Uterus (tissue), 4 donors: ENCODE measurements at places on chromosomes 16 and 17. TPM values are rescaled to one million over a fixed set of nuclear protein-coding genes. Genes with fewer than 3 reads are reported as not detected.

DNA sequence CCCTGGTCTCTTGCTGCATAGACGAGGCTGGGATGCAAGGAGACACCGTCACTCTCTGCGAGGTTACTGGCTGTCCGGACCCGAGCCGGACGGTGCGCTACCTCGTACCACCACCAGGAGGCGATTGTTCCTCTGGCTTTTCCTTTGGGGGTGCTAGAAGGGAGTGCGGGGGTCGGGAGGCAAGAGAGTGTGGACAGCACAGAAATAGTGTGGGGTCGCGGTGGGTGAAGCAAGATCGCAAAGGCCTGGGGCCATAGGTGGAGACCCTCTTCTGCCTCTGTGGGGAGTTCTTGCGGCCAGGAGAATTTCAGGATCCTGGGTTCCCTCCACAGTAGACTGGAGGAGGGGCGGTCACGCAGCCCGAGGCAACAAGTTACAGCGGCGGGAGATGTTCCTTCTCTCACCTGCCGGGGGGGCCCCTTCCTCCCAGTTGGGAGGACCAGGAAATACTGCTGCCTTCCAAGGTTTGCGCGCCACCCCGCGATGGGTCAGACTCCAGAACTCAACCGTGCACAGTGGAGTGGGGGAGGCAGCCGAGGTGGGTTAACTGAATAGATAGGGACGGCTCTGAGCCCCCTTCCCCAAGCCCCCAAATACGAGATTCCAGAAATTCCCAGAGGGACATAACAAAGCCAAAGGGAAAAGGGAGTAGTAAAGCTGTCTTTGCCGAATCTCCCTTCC, 6.9 kb downstream of the PHOSPHO1 start:
- peak; percentile 34 for DNase-seq

CLEC18B gene
- not detected for total RNA-seq

FAM171A2 gene
- total RNA-seq: 32.1 TPM

TMEM88 gene
- 68.1 TPM for total RNA-seq

DNA sequence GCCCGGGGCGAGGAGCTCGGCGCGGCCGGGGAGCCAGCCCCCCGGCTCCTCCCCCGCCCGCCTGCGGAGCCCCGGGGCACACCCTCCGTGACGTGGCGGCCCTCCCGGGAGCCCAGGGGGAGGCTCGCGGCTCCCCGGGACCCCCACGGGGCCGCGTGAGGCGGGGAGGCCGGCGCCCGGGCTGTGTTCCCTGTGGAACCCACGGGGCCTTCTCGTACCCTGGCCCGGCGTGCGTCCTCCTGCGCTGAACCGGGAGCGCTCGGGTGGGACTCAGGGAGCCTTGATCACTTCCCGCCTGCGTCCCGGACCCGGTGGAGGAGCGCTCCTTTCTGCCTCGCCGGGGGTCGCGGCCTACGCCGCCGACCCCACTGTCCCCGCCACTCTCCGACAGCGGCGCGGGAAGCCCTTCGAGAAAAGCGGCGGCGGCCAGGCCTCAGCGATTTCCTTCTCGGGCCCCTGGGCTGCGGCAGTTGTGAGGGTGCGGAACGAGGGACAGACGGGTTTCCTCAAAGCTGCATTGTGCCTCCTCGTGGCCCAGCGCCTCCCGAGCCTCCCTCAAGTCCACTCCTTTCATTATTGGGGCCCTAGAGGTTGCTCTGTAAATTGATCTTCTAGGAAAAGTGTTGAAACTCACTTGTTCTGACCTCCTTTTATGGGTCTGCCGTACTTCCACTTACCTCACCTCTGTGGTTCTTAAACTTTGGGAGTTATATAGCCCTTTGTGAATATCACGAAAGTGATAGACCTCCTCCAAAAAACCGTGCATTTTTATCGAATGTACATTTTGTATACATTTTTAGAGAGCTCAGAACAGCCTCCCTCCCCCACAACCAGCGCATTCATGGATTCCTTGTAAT, 597 bp downstream of the LIG3 start:
- DNase-seq: peak; percentile 70

KRT33A gene
- not detected for total RNA-seq
